Cerebellar cortex (tissue), 1 donor: ENCODE measurements at places on chromosomes 12 and 14.

GRCh38 chr12:9107542-9107873 lies 8.2 kb downstream of the A2M start:
- DNase-seq: no peak

DNA sequence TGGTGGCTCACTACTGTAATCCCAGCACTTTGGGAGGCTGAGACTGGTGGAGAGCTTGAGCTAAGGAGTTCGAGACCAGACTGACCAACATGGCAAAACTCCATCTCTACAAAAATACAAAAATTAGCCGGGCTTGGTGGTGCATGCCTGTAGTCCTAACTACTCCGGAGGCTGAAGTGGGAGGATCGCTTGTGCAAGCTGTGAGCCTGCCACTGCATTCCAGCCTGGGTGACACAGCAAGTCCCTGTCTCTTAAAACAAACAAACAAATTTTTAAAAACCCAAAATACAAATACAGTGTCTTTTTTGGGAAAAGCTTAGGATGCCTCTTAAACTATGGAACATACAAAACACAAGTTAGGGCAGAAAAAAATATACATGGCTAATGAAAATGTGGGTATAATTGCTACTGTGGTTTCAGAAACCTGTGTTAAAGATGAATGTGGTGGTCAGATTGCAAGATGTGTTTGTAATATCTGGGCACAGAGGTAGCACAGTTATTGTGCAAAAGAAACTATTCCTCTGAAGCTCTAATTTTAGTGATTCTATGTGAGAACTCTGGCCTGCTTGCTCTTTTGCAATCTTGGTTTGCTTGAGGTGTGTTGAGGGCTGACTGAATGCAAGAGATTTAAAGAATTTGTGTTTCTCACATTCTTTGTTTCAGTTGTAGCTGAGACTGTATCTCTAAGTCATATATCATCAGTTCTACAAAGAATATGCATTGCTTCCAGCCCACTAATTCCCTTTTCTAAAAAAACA lies 3.9 kb upstream of the HSPA2 start:
- no peak for DNase-seq

DNA sequence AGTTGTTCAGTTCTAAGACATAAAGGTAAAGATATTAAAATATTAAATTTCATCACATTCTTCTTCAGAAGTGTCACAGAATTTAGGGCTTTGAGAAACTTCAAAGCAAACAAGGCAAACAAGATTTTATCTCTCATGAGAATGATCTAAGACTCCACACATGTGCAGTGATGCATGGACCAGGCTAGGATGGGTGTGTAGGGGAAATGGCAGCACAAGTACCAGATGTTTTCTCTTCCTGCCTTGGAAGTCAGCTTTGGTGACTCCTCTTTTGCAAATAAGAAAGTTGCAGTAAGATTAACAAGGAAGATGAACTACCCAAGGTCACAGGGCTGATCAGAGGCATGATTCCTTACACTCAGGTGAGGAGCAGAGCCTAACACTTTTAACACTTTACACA lies 163.8 kb upstream of the LMNTD1 start:
- DNase-seq: no peak

GRCh38 chr12:32501835-32502333 lies 102.5 kb downstream of the FGD4 start:
- DNase-seq: peak; percentile 85

DNA sequence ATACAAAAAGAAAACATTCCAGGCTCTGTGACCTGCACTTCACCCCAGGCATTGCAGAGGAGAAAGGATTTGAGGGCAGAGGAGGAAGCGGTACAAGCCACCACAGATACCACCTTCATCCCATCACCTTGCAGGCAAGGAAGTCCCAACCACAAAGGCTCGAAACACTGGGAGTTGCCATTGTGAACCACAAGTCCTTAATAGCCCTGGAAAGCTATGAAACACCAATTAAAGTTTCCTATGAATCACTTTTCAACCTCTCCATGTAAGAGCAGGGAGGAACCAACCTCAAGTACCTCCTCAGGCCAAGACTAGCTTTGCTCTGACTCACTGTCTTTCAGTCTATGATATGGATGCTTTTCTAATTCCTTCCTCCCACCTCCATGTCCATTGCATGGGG lies 27.0 kb downstream of the MAP3K9 start:
- DNase-seq: no peak

- DNase-seq: no peak
Observed at GRCh38 chr12:31227401-31227981, 98.5 kb downstream of the SINHCAF start.

- DNase-seq: no peak
Observed at GRCh38 chr12:113813229-113813541, 152.9 kb downstream of the RBM19 start.

DNA sequence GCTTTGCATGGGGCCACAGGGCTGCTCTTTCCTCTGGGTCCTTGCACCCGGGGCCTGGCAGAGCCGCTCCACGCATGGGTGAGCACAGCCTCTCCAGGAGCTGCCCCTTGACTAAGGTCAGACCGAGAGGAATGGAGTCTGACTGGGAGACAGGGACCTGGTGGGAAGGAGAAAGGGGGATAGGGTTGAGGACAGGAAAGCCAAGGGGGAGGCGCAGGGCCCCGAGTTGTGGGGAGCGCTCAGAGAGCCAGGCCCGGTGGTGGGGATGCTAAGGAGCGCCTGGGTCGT lies 16.0 kb downstream of the PAPLN start:
- no peak for DNase-seq
